Stimulated activated CD8-positive, alpha-beta memory T cell treated with anti-CD3 and anti-CD28 coated beads, Interleukin-2, amount 100 ng/mL, for 48 hours (primary cell): ENCODE measurements at places on chromosomes 7 and 10.

- DNase-seq, result no peak
These were observed 3.3 kb downstream of the ZC3HC1 start for GRCh38 chr7:130047831-130048230.

- no peak for DNase-seq
These were observed 280.5 kb downstream of the POM121L12 start for GRCh38 chr7:53315981-53316380.

- DNase-seq, result no peak
These were observed 117.9 kb downstream of the TEX36 start for GRCh38 chr10:125565046-125565445.

GRCh38 chr7:133015888-133016287, 66.0 kb downstream of the CHCHD3 start:
- DNase-seq, result no peak

DNA sequence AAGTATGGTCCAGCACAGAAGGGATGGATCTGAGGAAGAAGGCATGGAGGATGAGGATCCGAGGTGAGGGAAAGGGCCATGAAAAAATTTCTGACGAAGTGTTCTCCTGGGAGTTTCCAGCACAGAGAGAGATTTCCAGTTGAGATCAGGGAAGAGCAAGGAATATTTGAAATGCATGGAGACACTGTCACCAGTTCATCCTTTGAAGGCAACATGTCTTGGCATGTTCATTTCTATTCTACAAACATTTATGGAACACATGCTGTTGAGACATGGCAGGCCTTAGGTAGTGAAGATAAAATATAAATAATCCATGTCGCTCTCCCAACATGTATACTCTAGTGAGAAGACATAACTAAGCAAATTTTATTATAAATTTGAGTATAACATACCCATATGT, 234.0 kb upstream of the TCF7L2 start:
- no peak for DNase-seq

DNA sequence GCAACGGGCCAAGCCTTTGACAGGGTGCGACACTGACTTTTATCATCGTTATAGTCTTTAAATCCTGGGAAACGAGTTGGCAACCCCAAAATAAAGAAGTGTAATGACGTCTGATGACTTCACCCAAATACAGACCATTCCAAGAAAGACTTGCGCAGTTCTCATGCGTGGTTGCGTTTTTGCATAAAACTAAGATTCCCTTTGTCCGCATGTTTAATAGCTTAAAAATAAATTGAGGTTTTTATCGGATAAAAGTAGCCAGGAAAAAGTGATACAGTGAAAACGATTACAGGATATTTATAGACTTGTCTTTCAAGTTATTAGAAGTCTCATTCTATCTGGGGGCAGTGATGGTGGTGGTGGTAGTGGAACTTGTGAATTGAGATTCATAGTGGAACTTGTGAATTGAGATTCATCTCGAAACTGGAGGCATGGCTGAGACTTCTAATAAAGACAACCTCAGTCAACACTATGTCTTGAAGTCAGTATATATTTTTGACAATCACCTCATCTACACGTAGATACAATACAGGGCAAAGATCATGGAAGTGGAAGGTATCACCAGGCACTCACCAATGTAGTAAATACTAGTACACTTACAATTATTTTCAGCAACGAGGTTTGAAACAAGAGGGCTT, 1.2 kb upstream of the NAMPT start:
- peak; percentile 11 for DNase-seq

DNA sequence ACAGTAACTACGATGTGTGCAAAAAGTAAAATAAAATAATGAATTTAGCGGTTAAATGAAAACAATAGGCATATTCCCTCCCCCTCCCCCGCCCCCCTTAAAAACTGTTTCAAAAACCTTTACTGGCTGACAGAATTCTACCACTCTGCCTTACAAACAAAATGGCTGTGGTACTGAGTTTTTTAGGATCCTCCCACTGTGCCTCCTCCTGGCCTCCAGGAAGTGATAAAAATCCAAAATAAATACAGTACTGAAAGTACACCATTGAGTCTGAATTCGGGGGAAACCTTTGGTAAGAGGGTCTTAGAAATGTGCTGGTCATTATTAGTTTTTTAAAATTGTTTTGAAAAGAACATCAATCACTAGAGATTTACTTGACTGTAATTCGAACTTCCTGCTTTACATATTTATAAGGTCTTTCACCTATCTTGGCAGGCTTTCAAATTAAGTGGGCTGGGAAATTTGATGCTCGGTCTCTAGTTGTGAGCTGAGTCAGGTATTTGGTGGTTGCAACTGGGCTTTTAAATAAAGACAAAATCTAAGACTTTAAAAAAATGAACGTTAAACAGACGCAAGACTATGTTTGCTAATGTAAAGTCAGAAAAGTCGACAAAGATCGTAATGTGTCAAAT, 32.5 kb upstream of the EPC1 start:
- no peak for DNase-seq

DNA sequence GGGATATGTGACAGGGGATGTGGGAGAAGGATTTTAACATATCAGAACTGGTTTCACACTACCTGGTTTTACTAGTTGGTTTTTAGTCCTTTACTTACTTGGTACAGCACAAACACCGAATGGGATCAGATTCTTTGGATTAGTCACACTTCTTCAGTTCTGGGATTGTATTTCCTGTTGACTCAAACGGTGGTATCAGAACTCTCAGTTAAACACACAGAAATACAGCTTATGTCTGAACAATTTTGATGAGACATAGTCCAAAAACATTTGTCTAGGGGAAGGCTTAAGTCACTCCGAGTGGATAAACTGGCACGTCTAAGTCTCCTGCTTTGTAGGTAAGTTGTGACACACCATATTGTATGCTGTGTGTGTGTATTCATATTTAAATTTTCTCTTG, 480.5 kb downstream of the PHTF2 start:
- DNase-seq, result no peak

GRCh38 chr7:139731802-139732470, 45.9 kb downstream of the HIPK2 start:
- no peak for DNase-seq

GRCh38 chr10:72229261-72230251, 13.5 kb upstream of the ASCC1 start:
- no peak for DNase-seq

DNA sequence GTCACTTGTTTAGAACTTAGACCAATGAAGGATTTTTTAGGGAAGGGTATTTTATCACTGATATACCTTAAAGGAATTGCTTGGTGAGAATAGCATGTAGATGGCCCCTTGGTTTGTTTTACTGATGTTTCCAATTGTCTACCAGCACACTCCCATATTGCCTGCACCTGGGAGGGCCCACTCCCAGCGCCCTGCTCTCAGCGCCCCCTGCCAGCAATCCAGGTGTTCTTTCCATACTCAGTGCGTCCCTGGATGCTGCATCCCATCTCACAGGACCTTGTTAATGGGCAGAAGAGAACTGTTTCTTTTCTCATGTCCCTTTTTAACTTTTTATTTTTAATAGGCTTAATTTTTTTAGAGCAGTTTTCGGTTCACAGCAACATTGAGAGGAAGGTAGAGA, 24.1 kb upstream of the SFRP5 start:
- DNase-seq, result no peak

- DNase-seq, result no peak
These were observed 27.0 kb downstream of the LMOD2 start for GRCh38 chr7:123682690-123683089.

DNA sequence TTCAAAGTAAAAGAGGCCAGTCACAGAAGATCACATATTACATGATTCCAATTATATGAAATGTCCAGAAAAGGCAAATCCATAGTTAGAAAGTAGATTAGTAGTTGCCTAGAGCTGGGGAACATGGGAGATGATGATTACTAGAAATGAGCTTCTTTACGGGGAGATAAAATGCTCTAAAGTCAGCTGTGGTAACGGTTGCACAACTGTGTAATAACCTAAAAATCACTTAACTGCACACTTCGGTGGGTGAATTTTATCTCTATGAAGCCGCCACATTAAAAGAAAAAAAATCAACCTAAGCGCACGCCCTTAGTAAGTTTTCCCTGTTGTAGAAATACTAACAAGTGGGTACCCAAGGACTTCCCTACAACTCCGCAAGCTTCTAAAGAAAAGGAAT, 15.9 kb downstream of the XRCC2 start:
- no peak for DNase-seq

GRCh38 chr7:47266131-47266706, 315.7 kb downstream of the TNS3 start:
- DNase-seq, result peak; percentile 18

- DNase-seq, result no peak
These were observed 5.3 kb upstream of the ACHE start for GRCh38 chr7:100900978-100901377.

GRCh38 chr7:158394936-158395335, 192.7 kb downstream of the PTPRN2 start:
- DNase-seq, result no peak

- DNase-seq, result no peak
These were observed 16.5 kb downstream of the GRID1 start for GRCh38 chr10:86349940-86350630.

GRCh38 chr7:125661677-125662076, 732.1 kb upstream of the POT1 start:
- DNase-seq, result no peak

DNA sequence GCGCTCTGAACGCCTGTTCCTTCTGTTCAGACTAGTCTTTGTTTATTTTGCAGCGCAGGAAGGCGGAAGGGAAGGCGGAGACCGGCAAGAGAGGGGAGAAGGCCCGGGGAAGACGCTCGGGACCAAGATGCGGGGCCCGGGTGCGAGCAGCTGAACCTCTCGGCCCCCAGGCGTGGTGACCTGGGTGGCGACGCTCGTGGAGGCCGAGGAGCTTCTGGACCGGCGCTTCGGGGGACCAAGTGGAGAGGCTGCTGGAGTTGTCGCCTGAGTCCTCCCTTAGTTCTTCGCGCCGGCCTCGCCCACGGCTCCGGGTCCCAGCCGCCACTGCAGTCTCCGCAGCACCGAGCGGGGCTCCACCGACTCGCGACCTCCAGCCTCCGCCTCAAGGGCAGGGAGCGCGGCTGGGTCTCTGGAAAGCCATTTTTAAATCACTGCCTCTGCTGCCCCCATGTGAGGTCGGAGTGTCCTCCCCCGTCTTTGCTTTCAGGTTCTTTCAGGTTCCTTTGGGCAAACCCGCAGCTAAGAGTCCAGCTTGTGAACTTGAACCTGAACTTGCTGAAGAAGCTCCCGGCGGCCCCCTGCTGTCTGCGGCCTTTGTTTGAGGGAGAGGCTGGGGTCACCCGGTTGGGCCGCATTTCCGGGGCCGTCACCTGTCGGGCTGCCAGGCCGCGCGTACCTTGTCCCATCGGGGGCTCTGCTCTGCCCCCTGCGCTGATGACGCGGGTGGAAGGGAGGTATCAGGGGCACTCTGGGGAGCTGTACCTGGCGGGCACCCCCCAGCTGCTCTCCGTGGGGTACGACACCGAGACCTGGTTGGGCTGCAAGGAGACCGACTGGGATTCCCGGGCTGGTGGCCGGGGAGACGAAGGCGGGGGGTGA, 136.0 kb downstream of the KIF20B start:
- DNase-seq, result peak; percentile 3
